Activated CD4-positive, alpha-beta T cell treated with anti-CD3 and anti-CD28 coated beads, Interleukin-2, amount 10 ng/mL, durations not matched to agents 7 days and 5 days (primary cell): ENCODE measurements at places on chromosomes 16 and 17.

DNA sequence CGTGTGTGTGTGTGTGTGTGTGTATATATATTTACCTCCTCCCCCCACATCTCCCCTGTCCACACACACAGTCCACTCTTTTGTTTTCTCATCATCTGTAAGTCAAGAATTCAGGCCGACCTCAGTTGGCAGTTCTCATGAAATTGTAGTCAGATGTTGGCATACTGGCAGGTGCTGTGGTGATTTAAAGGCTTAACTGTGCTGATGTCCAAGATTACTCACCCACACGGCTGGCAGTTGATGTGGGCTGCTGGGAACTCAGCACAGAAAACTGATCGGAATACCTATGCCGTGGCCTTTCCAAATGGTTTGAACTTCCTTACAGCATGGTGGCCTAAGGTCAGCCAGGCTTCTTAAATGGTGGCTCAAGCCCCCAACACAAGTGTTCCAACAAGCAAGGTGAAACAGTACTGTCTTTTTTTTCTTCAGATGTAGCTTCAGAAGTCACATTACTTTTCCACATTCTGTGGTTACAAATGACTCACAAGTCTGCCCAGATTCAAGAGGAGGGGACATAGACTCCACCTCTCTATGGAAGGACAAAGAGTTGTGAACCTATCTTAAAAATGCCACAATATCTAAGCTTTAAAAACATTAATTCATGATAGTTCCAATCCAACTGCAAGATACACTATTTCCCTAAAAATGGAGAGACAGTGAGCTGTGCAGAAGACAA is 198.5 kb upstream of the HS3ST4 start:
- no peak overlapping the region for H3K4me3 ChIP-seq
- peaks cover 16% of the 10 kb centered on the region for H3K27me3 ChIP-seq
- no peak overlapping the region for H3K27ac ChIP-seq

GRCh38 chr16:49287572-49287971 is 5.9 kb upstream of the CBLN1 start:
- no peak overlapping the region for H3K4me3 ChIP-seq
- H3K27me3 ChIP-seq = peaks cover 46% of the 10 kb centered on the region
- DNase-seq = no peak
- H3K36me3 ChIP-seq = peaks cover 3% of the 10 kb centered on the region
- peaks cover 3% of the 10 kb centered on the region for H3K4me1 ChIP-seq
- H3K27ac ChIP-seq = no peak overlapping the region

- no peaks in the 10 kb centered on the region for H3K27me3 ChIP-seq
- H3K27ac ChIP-seq = no peak overlapping the region
- no peaks in the 10 kb centered on the region for H3K36me3 ChIP-seq
These were observed 241.6 kb upstream of the SALL1 start for GRCh38 chr16:51392521-51393187.

GRCh38 chr16:49631187-49632041 is 224.5 kb downstream of the ZNF423 start:
- no peaks in the 10 kb centered on the region for H3K4me1 ChIP-seq
- H3K36me3 ChIP-seq = no peaks in the 10 kb centered on the region
- no peaks in the 10 kb centered on the region for H3K27me3 ChIP-seq
- no peak overlapping the region for H3K4me3 ChIP-seq

DNA sequence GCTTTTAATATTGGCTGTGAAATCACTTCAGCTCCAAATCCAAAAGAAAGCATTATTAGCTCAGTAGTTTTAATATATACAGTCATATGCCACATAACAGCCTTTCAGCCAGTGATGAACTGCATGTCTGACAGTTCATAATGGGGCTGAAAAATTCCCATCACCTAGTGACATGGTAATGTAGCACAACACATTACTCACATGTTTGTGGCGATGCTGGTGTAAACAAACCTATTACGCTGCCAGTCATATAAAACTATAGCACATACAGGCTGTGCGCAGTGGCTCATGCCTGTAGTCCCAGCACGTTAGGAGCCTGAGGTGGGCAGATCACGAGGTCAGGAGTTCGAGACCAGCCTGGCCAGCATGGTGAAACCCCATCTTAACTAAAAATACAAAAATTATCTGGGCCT is 92.2 kb downstream of the TUBD1 start:
- H3K36me3 ChIP-seq = peaks cover 15% of the 10 kb centered on the region
- H3K27me3 ChIP-seq = no peaks in the 10 kb centered on the region
- H3K4me3 ChIP-seq = no peak overlapping the region
- no peak overlapping the region for H3K27ac ChIP-seq
- H3K4me1 ChIP-seq = peaks cover 31% of the 10 kb centered on the region

GRCh38 chr16:50067290-50067853 is 1.6 kb downstream of the HEATR3 start:
- H3K27ac ChIP-seq = peak overlapping the region; percentile 90
- no peaks in the 10 kb centered on the region for H3K27me3 ChIP-seq
- H3K4me1 ChIP-seq = peaks cover 45% of the 10 kb centered on the region
- peak; percentile 63 for DNase-seq
- peak overlapping the region; percentile 86 for H3K4me3 ChIP-seq
- H3K36me3 ChIP-seq = peaks cover 23% of the 10 kb centered on the region

DNA sequence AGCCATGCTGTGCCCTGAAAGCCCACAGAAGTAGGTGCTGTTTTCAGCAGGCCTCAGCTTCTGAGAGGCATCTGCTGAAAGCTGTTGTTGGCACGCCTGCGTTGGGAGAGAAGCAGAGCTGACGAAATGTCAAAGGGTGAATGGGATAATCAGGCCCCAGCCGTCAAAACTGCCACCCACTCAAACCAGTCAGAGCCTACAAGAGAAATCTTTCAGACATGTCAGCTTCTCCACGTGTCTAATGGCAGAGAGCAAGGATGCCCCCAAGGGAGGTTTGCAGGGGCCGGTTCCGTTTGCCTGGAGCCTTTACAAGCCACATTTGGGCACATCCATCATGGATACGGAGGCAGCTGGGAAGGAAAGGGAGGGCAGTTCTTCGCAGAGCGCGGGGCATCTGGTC is 568.2 kb upstream of the EEF2KMT start:
- H3K4me1 ChIP-seq = no peaks in the 10 kb centered on the region
- no peak overlapping the region for H3K4me3 ChIP-seq
- no peaks in the 10 kb centered on the region for H3K27me3 ChIP-seq
- DNase-seq = no peak
- H3K36me3 ChIP-seq = no peaks in the 10 kb centered on the region
